ENCODE measurements at places on chromosomes 1 and 21. TPM values are rescaled to one million over a fixed set of nuclear protein-coding genes. Genes with fewer than 3 reads are reported as not detected.

The FOXO6 gene
- polyA plus RNA-seq, result 0.95 TPM

DNA sequence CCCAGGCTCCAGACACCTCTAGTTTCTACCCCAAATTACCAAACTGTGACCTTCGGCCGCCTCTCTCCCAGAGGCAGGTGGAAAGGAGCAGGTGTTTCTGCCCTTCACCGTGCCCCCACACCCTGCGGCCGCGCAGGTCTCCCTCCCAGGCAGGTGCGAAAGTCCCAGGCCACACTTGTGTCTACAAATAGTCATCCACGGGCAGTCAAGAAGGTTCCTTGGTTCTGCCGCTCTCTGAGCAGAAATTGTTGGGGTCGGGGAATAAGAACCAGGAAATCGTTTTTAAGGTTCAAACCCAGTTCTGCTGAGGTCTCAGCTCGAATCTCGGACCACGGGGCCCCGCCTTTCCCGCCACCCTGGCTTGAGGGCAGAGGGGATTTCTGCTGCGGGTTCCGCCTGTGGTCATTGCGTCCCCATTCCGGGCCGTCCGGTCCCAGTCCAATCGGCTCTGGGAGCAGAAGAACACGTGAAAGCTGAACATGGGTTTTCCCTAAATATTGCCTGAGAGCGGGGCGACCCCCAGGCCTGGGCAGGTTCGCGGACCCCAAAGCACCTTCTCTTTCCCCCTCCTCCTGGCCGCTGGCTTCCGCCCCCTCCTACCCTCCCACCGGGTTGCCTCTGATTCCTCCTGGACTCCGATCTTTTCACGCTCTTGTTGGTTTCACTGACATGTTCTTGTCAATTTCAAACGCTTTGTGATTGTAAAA lies 1.2 kb upstream of the ATF3 start:
- DNase-seq, result peak; percentile 30

The PHC2 gene
- 81.2 TPM for polyA plus RNA-seq

The HTR1D gene
- polyA plus RNA-seq, result 0.07 TPM

DNA sequence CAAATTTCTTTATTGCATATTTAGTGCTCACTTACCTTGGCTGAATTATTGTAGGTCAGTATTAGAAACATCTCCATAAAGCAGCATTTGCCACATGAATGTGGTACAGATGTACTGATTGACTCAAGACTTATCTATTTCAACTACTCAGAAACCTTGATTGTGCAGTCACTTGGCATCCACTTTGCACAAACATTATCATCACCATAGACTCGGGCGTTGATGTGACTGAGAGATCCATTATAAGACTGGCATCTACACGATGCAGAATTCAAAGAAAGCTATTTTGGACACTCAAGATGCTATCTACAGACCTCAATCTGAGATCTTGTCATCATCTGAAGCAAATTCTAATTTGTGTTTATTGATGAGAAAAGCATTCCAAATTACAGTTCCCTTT lies 102.8 kb upstream of the USP25 start:
- DNase-seq, result no peak

The TEX38 gene
- not detected for polyA plus RNA-seq

DNA sequence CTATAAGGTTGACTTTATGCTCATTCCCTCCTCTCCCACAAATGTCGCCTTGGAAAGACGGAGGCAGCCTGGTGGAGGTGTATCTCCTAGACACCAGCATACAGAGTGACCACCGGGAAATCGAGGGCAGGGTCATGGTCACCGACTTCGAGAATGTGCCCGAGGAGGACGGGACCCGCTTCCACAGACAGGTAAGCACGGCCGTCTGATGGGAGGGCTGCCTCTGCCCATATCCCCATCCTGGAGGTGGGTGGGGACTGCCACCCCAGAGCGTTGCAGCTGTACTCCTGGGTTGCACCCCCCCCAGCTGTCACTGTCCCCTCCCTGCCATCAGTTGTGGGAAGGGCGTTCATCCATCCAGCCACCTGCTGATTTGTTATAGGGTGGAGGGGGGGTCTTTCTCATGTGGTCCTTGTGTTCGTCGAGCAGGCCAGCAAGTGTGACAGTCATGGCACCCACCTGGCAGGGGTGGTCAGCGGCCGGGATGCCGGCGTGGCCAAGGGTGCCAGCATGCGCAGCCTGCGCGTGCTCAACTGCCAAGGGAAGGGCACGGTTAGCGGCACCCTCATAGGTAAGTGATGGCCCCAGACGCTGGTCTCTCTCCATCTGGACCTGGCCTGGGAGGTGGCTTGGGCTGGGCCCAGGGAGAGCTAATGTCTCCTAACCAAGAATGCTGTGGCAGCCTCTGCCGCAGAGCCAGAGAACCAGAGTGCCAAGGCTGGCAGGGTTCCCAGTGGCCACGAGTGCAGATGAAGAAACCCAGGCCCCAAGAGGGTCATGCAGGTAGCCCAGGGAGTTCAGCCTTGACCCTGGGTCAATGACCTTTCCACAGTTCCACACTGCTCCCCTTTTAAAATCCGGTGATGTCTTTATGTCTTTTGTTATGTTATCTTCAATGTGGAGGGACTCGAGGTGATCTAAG lies 13.1 kb downstream of the PCSK9 start:
- peak; percentile 57 for DNase-seq

Measured in heart right ventricle (tissue), 16 donors.